ENCODE measurements at places on chromosomes 1 and 21.

GRCh38 chr1:4253935-4254334 is 353.9 kb upstream of the C1orf174 start:
- DNase-seq = no peak

DNA sequence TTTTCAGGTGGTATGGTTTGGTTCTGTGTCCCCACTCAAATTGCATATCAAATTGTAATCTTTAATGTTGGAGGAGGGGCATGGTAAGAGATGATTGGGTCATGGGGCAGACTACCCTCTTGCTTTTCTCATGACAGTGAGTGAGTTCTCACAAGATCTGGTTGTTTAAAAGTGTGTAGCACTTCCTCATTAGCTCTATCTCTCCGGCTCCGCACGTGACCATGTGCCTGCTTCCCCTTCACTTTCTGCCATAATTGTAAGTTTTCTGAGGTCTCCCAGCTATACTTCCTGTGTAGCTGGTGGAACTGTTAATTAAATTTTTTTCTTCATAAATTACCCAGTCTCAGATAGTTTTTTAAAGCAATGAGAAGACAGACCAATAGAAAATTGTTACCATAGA is 843.2 kb downstream of the AMY1C start:
- DNase-seq = no peak

DNA sequence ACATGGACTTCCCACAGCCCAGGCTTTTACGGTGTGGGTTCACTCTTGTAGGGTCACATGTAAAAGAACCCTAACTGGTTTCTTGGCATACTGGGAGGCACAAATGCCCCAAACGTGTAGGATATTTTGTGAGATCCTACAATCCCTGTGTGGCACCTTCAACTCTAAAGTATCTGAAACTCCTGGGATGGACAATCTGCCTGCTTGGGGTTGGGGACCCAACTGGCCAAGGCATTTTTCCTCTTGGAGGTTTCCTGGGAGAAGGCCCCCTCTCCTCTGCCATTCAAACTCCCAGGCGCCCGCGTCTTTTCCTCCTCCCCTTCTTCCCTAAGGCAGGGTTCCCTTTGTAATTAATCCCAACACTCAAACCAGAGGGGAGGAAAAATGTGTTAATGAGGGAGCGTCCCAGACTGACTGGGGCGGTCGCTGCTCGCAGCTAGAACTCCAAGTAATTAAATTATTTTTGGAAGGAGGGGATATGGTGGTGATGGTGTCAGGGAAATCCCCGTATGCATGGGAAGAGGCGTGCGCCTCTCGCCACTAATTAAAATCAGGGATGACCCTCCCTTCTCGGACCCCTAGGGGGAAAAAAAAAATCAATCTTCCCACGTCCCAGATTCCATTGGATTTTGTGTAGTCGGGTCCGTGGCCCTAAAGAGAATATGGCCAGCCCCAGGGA is 681 bp upstream of the VANGL2 start:
- no peak for DNase-seq

DNA sequence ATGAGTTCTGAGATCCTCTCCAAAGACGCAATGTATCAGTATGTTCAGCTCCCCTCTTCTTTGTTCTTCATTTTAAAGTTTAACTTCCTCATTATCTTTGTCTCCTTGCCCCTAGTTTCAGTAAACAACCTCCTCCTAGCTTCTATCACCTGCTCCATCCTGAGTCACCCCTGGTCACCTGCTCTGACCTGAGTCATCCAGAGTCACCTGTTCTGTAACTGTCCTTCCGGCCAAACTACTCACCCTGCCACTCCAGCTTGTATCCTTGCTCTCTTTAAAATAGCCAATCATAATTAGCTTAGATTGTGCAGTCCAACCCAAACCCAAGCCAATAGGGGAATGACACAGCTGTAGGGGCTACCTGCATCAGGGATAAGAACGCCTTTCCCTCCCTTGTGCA is 332.0 kb downstream of the OLFM3 start:
- DNase-seq = no peak

DNA sequence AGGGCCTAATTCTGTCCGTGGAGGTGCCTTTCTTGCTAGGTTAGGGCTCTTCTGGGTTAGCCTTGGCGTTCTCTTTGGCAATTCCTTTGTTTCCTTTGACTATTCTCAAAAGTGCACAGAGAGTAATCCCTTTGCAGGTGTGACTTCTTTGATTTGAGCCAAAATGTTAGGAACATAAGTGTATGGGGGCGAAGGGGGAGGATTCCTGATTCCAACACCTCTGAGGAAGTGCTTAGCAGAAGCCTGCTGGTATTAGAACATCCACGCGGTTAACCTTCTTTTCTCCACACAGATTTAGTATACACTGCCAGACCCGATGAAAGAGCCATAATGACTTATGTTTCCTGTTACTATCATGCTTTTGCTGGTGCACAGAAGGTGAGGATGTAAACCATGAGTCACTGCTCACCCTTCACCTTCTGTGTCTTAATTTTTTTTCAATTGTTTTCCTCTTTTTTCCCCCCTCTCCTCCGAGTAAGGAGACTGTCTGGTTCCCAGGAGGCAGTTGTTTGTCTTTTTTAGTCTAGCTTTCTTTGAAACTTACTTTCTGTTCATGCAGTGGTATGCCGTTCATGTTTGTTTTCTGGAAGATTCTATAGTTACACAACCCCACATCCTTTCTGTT is 48.0 kb downstream of the ACTN2 start:
- DNase-seq = no peak

GRCh38 chr1:203662360-203662759 is 35.7 kb downstream of the ATP2B4 start:
- DNase-seq = no peak

Data from activated CD4-positive, alpha-beta T cell treated with anti-CD3 and anti-CD28 coated beads for 1 hour (primary cell).